ENCODE measurements at places on chromosomes 16 and 17.

GRCh38 chr17:1169929-1170312 is 9.9 kb downstream of the ABR start:
- no peak for DNase-seq

DNA sequence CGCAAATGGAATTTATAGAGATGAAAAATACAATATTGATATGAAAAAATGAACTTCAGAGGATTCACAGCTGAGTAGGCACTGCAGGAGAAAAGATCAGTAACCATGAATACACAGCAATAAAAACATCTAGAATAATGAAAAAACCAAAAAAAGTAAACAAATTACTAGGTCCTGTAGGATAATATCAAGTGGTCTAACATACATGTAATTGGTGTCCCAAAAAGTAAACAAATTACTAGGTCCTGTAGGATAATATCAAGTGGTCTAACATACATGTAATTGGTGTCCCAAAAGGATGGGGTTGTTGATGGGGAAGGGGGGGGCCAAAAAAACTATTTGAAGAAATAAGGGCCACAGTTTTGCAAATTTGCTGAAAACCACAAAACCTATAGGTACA is 43.4 kb downstream of the ZNF18 start:
- no peak for DNase-seq

DNA sequence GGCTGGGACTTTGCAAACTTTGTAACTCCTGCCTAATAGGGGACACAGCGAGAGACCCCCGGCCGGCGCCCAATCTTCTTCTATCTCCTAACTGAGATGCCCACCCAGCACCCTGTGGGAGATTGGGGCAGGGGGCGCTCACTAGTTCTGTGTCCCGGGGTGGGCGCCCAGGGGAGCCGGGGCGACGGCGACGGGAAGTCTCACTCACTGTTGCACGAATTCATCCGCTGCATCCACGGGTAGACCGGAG is 3.9 kb upstream of the HOXB5 start:
- DNase-seq, result no peak

GRCh38 chr17:60393840-60394723 is 2.1 kb upstream of the USP32 start:
- no peak for DNase-seq

DNA sequence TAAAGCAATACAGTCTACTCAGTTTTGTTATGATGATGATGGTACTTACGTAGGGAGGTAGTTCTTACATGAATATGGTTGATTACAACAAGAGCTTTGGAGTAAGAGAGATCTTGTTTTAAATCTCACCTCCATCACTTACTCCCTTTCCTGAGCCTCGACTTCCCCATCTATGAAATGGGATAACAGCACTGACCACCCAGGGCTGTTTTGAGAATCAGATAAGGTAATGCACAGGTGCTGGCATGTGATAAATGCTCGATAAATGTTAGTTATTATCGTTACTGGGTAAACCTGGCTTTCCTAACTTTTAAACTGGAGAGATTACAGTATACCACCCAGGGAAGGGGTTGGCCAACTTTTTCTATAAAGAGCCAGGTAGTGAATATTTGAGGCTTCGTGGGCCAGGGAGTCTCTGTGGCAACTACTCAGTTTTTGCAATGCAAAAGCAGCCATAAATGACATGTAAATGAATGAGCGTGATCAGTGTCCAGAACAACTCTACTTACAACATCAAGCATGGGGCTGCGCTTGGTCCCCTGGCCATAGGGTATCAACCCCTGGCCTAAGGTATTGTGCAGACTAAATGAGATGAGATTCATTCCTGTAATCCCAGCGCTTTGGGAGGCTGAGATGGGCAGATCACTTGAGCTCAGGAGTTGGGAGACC is 73.7 kb downstream of the BMERB1 start:
- no peak for DNase-seq

DNA sequence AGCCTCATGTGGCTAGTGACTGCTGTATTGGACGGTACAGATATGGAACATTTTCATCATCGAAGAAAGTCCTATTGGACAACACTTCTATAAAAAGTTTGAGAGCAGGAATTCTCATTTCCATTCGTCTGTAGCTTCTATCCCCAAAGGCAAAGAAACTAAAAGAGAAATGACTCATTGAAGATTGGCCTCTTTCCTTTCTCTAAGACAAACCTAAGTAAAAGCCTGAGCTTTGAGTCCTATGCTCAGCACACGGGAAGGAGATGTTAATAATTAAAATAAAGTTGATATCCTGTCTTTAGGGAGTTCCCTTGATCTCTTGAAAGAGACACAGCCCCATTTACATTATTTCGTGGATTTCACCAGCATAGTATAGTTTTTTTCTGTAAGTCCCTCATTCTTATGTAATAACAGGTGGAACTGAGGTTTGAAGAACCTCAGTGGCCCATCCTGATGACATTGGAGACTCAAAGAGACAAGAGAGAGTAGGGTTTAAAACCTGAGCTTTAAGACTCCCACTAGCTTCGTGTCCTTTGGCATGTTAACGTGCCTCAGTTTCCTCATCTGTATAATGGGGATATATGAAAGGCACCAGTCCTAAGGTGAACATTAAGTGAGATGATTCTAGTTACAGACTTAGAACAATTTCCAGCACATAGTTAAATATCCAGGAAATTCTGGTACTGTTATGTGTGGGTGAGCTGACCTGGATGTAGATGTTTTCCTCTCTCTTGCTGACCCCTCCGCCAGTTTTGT is 174.0 kb downstream of the IRX3 start:
- no peak for DNase-seq

DNA sequence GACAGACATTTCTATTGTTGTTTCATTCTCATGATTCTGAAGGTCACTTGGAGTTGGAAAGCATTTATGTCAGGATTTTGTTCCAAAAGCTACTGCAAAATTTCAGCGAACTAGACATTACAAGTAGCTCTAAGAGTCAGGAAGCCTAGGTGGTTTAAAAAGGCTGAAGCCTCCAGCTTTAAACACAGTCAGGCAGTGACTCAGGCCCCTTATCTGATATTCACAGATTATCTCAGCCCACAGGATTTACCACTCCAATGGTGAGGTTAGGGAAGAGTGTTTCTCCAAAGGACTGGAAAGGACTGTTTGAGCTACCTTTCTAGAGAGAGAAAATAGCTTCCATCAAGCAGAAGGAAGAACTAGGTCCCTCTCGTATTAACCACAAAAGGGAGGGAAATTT is 624.4 kb upstream of the C16orf82 start:
- DNase-seq, result no peak

- no peak for DNase-seq
These were observed 141.8 kb downstream of the PITPNC1 start for GRCh38 chr17:67518876-67519275.

GRCh38 chr16:65833171-65833871 is 533.2 kb upstream of the CDH5 start:
- DNase-seq, result no peak

GRCh38 chr17:13843862-13844635 is 225.3 kb upstream of the COX10 start:
- DNase-seq, result no peak

GRCh38 chr17:74012465-74012864 is 191.0 kb upstream of the RPL38 start:
- DNase-seq, result no peak

DNA sequence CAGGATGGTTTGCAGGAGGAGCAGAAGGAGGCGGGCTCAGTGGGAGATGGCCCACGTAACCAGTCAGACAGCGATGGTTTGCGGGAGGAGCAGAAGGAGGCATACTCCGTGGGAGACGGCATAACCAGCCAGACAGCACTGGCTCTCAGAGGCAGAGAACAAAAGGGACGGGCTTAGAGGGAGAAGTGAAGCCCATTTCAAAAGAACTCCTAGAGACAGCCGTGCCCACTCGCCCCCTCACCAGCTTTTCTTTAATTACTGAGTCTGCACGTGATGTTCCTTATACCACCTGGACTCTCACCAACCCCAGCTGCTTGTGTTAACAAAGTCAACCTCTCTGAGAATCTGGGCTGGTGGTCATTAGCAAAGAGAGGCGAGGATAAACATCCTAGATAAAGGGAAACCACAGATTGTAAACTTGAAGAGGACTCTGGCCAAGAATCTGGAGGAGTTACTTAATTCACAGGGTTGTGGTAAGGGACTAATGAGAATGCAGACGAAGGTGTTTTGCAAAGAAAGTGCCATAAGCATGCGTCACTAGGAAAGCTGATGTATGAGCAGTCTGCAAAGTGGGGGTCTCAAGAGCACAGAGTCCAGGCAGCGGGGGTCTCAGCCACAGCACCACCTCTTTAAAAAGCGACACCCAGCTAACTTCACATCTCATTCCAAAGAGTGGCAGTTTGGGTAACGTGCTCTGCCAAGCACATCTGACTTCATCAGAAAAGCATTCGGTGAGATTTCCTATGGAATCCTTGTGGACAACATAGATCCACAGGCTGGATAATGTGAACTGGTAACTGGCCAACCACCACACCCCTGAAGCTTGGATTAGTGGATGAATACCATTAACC is 51.7 kb downstream of the NXN start:
- DNase-seq, result no peak

- no peak for DNase-seq
These were observed 188.4 kb upstream of the TBX2 start for GRCh38 chr17:61211236-61211635.

GRCh38 chr17:57085448-57086068 is 512 bp downstream of the AKAP1 start:
- DNase-seq, result peak; percentile 79

- no peak for DNase-seq
These were observed 24.2 kb downstream of the SIAH1 start for GRCh38 chr16:48361012-48361411.

GRCh38 chr17:260944-261343 is 79.5 kb upstream of the DOC2B start:
- DNase-seq, result peak; percentile 24

DNA sequence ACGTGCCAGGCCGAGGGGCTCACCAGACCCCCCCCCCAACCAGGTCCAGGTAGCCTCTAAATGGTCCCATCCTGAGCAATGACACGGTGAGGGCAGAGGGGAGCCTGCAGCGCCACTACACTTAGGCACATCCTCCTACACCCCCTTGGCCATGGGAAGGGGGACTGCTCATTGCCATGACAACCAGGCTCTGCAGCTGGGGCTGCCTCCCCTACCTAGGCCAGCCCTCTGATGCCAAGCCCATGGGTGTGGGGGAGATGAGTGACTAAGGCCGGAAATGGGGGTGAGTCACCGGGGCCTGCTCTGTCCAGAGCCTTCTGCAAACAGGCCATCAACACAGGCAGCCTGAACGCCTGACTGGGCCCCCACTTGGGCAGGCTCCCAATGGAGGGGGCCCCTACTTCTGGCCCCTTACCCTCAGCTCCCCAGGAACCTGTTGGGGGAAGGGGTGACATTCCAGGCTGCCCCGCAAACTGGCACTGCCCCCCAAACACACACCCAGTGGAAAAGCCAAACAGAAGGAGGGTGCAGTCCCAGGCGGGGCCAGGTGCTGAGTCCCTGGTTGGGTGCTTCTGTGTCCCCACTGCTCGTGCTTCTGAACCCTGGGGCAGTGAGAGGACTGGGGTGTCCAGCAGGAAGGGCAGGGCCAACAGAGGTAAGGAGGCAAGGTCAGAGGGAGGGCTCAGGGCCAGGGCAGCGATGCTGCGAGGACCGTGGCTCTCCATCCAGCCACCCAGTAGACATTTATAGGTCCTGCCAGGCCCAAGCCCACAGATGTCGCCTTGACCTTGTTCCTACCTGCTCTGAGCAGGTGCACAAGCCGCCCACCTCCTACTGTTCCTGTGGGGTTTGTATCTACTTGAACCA is 8.2 kb downstream of the PLCD3 start:
- no peak for DNase-seq

GRCh38 chr17:66169839-66170238 is 22.1 kb downstream of the CEP112 start:
- DNase-seq, result no peak

GRCh38 chr16:84891149-84891795 is 71.5 kb downstream of the CRISPLD2 start:
- no peak for DNase-seq

DNA sequence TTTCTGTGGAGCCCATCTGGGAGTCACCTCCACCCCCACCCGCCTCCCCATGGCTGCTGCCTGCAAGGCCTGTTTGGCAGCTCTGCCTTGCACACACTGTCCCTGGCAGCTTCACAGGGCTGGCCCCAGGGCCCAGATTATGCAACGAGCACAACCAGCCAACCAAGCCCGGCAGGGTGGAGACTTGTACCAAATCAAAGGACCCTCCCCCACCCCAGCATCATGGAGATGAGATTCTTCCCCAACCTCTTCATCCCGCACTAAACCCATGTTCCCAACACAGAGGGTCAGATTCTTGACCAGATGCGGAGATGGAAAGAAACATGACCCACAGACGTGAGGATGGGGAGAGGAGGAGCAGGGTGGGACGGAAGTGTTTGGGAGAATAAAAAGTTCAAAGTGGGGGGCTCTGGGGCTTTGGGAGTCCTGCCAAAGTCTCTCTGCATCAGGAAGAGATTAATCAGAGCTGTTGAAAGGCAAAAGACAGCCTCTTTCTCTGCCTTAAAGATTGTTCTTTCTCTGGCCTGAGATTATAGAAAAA is 3.8 kb downstream of the SMARCD2 start:
- peak; percentile 96 for DNase-seq

- no peak for DNase-seq
These were observed 1010.9 kb downstream of the KCNJ18 start for GRCh38 chr17:22703204-22703603.

DNA sequence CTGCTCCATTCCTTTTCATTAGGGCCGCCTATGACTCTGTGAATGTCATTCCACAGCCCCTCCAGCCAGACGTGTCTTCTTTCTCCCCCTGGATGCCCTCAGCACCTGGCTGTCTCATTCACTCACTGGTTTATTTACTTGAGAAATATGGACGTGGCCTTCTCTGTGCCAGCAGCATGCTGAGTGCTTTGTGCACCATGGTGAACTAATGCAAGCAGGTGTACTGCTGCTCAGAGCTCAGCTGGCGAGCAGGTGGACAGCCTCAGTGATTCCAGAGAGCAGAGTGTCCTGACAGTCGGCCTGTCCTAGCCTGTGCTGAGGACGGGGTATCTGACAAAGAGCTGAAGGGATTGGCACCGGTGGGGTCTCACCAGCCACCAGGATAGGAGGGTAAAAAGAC is 96.7 kb downstream of the GNAO1 start:
- DNase-seq, result no peak

DNA sequence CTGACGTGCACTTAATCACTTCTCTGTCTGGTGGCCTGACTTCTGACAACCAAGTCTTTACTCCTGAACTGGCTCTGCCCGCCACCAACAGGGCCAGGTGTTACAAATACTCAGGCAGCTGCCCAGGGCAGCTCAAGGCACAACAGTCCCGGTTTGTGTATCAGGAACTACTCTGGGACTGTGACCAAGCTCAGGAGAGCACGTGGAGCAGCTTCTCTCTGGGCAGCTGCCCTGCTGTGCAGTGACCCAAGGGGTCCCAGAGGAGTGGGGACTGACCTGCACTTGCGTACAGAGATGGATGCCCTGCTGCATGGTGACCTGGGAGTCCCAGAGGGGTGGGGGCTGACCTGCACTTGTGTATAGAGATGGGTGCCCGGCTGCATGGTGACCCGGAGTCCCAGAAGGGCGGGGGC is 21.9 kb downstream of the LITAFD start:
- DNase-seq, result no peak

- DNase-seq, result no peak
These were observed 17.7 kb downstream of the HSD11B2 start for GRCh38 chr16:67448580-67448979.

Measured in pancreas (tissue), 10 donors.